ENCODE measurements at places on chromosomes 13 and 19.

- peak; percentile 67 for DNase-seq
These were observed at the start of gene FAM124A for GRCh38 chr13:51222037-51222685. Gene FAM124A (plus strand): TSS chr13:51222398. CDS start chr13:51222502, 104 bp downstream.

- DNase-seq = no peak
These were observed 63.4 kb downstream of the INSR start for GRCh38 chr19:7230826-7231225.

DNA sequence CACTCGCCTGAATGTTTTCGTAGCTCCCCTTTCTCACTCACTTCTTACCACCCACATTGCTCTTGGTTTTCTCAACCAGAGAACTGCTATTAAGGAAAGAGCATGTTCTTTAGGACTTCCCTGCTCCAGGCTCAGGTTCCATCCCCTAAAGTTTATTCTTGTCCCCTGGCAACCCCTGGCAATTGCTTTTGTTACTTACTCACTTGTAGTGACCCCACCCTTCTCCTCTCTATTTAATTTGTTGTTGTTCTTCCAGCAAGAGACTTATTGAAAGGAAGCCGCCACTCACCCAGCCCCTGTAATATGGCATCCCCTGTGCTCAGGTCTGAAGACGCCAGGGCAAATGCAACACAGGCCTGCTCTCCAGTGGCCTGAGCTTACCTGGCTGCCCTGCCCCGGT, 233.7 kb upstream of the SOX21 start:
- no peak for DNase-seq

GRCh38 chr19:33818411-33818810, 21.7 kb downstream of the KCTD15 start:
- DNase-seq = no peak

DNA sequence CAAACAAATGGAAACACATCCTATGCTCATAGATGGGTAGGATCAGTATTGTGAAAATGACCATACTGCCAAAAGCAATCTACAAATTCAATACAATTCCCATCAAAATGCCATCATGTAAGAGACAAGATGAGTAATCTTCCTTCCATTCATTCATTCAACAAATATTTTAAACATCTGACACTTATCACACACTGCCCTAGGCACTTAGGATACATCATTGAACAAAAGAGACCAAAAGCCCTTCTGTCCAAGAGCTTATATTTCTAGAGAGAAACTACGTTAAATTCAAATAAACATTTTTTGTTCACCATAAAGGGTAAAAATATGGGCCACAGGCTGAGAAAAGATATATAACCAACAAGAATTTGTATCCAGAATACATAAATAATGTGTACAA, 20.5 kb upstream of the LHFPL6 start:
- DNase-seq = no peak

DNA sequence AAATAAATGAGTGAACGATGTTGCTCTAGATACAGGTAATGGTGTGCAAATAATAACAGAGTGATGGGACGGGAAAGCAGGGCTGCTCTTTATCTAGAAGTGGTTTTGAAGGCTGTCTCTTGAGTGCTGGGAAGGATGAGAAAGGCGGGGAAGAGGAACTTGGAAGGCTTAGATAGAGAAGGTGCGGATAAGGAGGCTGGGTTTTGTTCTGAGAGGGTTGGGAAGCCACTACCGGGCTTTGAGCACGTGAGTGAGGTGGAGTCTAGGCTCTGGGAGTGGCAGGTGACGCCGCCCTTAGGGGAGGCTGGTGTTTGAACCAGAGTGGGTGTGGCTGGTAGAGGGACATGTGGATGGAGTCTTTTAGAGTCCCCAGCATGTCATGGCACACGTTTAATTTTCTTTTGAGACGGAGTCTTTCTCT, 811 bp downstream of the ARMC6 start:
- DNase-seq = no peak
